ENCODE measurements at places on chromosomes 13 and 19.

- no peak for DNase-seq
Observed at GRCh38 chr13:101157261-101157660, 259.0 kb downstream of the NALCN start.

GRCh38 chr13:41938918-41939317 lies 22.0 kb downstream of the VWA8 start:
- no peak for DNase-seq

DNA sequence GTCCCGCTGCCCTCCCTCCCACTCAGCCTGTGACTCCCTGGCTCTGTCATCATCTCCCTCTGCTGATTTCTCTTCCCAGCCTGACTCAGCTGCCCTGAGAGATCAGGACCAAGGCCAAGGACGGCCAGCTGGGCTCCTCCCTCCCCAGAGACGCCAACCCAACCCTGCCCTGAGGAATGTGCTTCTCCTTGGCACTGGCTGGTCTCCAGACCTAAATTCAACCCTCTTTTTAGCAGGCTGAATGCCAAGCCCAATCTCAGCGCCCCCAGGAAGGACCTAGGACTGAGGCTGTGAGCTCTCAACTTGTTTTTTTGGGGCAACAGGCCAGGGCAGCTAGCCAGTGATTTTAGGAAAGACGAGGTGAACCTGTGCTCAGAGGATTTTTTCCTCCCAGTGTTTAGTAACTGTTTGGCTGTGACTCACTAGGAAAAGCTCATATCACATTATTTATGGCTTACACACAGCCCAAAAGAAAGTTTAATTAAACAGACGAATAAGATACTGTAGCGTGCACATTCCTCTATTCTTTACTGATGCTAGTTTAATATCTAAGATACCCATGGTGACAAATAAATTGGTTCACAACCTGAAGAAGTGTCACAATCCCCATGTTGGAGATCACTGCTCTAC lies 7.4 kb upstream of the IGFL1 start:
- DNase-seq: peak; percentile 9

- no peak for DNase-seq
Observed at GRCh38 chr13:112928972-112929782, 39.8 kb upstream of the MCF2L start.

- no peak for DNase-seq
Observed at GRCh38 chr19:51541458-51542357, 10.2 kb upstream of the SIGLEC6 start.

Data from amniotic stem cell (primary cell).